HTR-8/SVneo (cell line): ENCODE measurements at places on chromosomes 7 and 10.

DNA sequence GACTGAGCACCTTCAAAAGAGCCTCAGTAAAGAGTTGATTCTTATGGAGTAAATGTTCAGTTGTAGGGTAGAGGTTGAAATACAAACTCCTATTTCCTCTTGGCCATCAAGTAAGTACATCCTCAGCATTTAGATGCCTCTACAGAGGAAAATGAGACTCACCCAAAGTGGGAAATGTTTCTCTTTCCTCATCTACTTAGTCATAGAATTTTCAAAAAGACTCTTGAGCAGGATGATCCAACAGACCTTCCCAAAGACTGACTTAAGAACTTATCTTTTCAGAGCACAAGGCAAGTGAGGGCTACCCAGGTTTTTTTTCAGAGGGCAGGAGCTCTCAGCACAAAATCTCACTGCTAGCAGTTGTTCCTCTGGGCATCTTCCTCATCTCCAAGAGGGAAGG is 449.1 kb downstream of the KCNMA1 start:
- no peak for DNase-seq

- DNase-seq, result no peak
Observed at GRCh38 chr10:78461333-78461732, 427.7 kb downstream of the RPS24 start.

DNA sequence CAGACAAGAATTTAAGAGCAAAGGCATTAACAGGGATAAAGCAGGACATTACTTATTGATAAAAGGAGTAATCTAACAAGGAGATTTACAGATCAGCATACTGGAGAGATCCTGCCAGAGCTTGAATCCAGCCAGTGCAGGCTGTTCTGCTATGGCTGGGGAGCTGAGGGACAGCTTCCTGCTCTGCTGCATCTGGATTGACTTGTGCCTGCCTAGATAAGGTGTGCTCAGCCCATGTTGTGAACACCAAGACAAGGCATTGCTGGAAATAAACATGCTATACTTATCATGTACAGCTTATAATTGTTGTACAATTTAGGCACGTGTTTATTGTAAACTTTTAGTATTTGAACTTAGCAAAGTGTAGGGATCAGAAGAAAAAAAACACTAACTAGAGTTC is 71.7 kb downstream of the HIF1AN start:
- no peak for DNase-seq

DNA sequence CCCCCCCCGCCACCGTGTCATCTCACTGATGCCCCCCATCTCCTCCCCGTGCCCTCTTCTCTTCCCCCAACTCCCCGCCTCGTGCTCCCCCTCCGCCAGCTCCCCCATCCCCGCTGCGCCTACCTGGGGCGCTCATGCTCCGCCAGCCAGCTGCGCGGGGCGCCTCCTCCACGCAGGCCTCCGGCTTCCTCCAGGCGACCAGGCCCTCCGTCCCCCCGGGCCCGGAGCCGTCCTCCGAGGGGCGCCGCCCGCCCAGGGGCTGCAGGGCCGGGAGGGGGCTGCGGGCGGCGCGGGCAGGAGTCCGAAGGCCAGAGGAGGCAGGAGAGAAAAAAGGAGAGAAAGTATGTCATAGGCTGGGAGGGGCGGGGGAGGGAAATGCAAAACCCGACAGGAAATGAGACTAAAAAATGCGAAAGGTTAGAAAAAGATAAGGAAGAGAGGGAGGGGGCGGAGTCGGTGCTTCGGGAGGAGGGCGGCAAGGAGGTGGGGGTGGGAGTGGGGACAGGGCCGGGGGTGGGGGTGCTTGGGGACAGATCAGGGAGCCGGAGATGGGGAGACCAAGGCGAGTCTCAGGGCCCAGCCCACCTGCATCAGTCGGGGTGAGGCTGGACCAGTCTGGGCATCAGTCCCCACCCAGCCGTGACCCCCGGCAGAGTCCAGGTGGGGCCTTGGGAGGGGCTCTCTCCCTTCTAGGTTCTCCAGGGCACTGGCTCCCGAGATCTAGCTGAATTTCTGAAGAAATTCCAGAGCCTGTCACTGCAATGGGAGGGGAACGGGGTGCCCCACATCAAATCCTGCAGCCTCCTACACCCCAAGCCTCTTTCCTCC is at the start of gene CARD11:
Gene CARD11 (minus strand): TSS at position 324 of the 828 bp plus-strand sequence. CDS start 85,361 bp downstream, outside the sequence.
- DNase-seq, result peak; percentile 51

GRCh38 chr10:103982639-103983038 is 15.7 kb downstream of the SLK start:
- no peak for DNase-seq

DNA sequence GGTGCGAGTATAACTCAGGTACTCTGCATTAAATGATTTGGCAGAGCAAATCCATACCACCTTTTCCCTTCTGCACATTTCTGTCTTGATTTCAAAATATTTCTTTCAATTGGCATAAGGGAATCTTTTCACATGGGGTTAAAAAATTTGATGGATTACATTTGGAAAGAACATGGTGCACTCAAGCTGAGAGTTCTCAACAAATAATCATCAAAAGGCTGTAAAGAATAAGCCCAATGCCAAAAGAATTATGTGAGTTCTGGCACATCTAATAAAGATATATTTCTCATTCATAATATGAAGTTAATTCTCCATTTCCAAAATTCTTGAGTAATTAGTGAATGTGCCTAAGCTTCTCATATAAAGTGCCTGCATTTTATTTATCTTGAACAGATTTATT is 223.1 kb downstream of the GPR37 start:
- no peak for DNase-seq

DNA sequence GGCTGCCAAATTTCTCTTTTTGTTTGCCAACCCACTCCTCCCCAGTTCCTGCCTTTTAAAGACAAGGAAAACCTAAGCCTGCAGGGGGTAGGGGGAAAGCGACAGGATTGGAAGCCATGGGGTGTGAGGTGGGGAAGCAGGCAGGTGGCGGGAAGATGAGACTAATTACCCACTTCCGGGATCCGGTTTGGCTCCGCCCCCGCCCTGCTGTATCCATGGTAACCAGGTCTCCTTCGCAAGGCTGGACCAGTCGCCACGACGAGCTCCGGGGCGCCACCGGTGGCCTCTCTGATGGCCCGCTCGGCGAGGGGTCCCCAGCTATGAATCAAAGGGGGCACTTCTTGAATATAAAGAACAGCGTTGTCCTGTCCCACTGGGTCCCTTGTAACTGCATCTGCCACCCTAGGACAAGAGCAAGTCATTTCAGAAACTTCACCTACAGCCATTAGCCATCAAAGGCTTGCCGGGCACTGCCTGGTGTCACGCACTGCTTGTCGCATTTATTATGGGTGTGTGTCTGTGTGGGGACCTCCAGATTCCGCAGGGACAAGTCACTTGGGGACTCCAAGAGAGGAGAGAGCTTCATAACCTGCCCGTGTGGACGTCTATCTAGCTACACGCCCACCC is 55.4 kb upstream of the LMTK2 start:
- no peak for DNase-seq

GRCh38 chr7:3138997-3139396 is 95.3 kb upstream of the CARD11 start:
- no peak for DNase-seq

- peak; percentile 90 for DNase-seq
Observed at GRCh38 chr7:28685644-28686417, 272.3 kb downstream of the TRIL start.

DNA sequence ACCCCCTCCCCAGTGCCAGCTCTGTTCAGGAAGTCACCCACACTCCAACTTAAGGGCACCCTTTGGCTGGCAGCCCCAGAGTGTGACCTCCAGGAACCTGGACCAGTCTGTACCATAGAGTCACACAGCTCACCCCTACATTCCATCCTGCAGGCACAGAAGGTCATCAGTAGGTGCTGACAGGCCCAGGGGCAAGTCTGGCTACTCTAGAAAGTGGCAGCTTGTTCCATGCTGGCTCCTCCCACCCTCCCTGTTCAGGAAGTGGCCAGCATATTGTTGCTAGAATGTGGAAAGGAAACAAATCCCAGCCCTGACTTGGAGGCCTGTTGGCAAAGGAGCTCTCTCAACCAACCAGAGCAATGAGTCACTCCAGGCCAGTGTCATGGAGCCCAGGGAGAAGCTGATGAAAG is 3.2 kb upstream of the NCOA4 start:
- peak; percentile 32 for DNase-seq

GRCh38 chr10:48792687-48793096 is 108.0 kb downstream of the WDFY4 start:
- no peak for DNase-seq

- DNase-seq, result no peak
Observed at GRCh38 chr7:17855202-17855601, 85.1 kb downstream of the SNX13 start.

DNA sequence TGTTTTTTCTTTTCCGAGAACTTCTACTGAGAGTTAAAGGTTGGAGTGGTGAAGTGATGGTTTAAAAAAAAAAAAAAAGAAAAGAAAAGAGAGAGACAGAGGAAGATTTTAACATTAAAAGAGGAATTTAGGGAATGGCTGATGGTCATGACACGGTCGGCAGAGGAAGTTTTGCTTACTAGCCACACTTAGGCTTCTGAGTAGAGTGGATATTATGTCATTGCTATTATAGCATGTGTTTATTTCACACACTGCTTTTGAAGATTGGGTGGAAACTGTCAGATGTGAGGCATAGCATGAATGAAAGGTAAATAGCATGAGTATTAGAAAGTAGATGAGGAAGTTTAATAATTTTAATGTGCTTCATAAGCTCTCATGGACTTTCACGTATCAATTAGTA is 2.5 kb downstream of the KAT6B start:
- no peak for DNase-seq

DNA sequence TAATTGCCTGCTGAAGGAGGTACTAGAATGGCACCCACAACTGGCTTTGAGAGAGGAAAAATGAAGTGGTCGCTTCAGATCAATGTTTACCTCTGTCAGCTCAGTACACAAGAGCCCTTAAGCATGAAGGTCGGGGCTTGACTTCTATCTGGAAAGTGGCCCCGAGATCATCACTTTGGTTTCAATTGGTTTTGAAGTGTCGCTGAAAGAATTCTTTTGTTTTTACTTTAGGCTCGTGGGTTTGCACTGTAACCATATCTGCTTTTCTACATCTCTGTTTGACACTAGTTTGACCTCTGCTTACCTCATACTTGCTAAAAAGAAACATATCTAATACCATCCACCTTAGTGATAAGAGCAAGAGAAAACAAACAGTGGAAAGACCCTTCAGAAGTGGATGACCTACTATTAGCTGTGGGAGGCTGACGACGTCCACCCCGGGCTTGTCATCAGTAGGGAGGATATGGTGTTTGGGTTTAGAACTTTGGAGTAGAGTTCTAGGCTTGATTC is 361.8 kb downstream of the GATA3 start:
- no peak for DNase-seq

- DNase-seq, result no peak
Observed at GRCh38 chr10:34091635-34092195, 723.4 kb downstream of the PARD3 start.

GRCh38 chr10:125169279-125169678 is 8.9 kb upstream of the CTBP2 start:
- DNase-seq, result no peak

- no peak for DNase-seq
Observed at GRCh38 chr7:127665922-127666321, 13.9 kb downstream of the SND1 start.

DNA sequence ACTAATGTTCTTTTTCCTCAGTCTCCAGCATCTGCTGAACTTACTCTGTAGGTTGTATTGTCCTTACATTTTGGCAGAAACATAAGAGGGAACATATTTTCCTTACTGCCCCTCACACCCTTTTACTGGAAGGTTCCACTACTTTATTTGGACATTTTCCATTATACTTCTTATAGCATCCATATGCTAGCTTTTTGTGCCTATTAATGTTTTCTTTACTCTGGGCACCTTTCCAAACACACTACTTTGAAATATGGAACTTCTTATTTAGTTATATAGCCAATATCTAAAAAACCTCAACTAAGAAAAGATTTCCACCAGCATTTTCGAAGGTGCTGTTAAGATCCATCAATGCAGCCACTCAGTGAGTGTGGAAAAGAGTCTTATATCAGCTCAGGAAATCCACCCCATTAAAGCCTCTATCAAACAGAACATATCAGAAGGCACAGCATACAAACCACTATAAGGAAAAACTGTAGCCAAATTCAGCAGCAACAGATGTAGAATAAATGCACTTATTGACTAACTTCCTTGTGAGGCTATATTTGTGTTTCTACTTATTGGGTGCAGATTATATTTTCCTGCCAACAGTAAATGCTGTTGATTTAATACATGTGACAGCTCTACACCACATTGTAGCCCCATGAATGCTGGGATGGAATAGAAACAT is 272.5 kb upstream of the SEMA3E start:
- DNase-seq, result no peak

GRCh38 chr10:79266084-79266483 is 81.2 kb upstream of the PPIF start:
- no peak for DNase-seq

- DNase-seq, result no peak
Observed at GRCh38 chr7:30320392-30320791, 36.0 kb downstream of the ZNRF2 start.

GRCh38 chr10:34444223-34445183 is 370.6 kb downstream of the PARD3 start:
- no peak for DNase-seq

DNA sequence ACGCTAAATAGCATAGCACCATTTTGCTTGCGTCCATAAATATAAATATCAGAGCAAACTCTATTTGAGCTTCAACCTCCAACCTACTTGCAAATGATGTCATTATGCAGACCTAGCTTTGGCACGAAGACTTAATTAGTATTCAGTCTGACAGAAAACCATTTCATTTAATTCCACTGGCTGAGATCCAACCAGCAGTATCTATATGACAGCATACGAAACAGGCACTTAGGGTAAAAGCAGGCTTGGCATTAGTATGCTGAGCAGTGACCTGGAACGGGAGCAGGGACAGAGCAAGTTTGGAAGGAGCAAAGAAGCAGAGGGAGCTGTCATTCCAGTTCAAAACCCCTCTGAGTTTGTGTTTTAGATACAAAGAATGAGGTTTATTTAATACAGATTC is 312.5 kb upstream of the CHRM2 start:
- DNase-seq, result no peak

DNA sequence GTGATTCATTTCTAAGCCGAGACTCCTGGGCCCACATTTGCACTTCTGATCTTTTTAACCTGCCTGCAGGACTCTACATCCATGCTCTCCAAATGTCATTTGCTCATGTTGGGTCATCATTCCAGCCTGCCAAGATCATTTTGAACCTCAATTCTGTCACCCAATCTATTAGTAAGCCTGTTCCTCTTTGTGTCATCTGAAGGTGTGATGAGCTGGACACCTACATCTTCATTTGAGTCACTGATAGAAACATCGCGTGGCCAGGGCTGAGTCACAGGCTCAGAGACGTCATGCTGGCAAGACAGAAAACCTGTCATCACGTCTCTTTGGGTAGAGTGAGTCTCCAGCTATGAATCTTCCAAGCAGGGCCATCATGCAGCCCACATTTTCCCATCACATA is 65.3 kb upstream of the SLF2 start:
- DNase-seq, result no peak
